ENCODE measurements at places on chromosomes 11 and 22. TPM values are rescaled to one million over a fixed set of nuclear protein-coding genes. Genes with fewer than 3 reads are reported as not detected.

SHANK2 gene
- not detected for total RNA-seq

MUC15 gene
- not detected for total RNA-seq

TMEM138 gene
- total RNA-seq = 15.9 TPM

WNT7B gene
- total RNA-seq = under 0.01 TPM

TSKU gene
- 3.6 TPM for total RNA-seq

UPB1 gene
- total RNA-seq = 0.30 TPM

WT1 gene
- total RNA-seq = not detected

KCTD14 gene
- 0.91 TPM for total RNA-seq

LIF gene
- total RNA-seq = 1.2 TPM

SUSD2 gene
- under 0.01 TPM for total RNA-seq

ZMAT5 gene
- total RNA-seq = 21.4 TPM

MRGPRE gene
- not detected for total RNA-seq

TMPRSS5 gene
- total RNA-seq = not detected

PSMC3 gene
- total RNA-seq = 229 TPM

MB gene
- not detected for total RNA-seq

ANO5 gene
- 6.2 TPM for total RNA-seq

RAB1B gene
- 65.0 TPM for total RNA-seq

HBB gene
- not detected for total RNA-seq

TAF10 gene
- 20.1 TPM for total RNA-seq

SLC2A11 gene
- 2.9 TPM for total RNA-seq

TMEM9B gene
- total RNA-seq = 29.9 TPM

KCNK4 gene
- total RNA-seq = under 0.01 TPM

YWHAH gene
- total RNA-seq = 104 TPM

TRPM5 gene
- not detected for total RNA-seq

SCYL1 gene
- 56.5 TPM for total RNA-seq

GGTLC2 gene
- total RNA-seq = not detected

RAB3IL1 gene
- 1.1 TPM for total RNA-seq

SCUBE1 gene
- not detected for total RNA-seq

SLC1A2 gene
- not detected for total RNA-seq

MCHR1 gene
- not detected for total RNA-seq
